Activated T-helper 9 cell treated with anti-CD3 and anti-CD28 coated beads, Interleukin-2, amount 50 U/mL, for 16 hours (primary cell): ENCODE measurements at places on chromosomes 11 and 22.

GRCh38 chr11:48011798-48012391 lies 31.5 kb downstream of the PTPRJ start:
- peak; percentile 46 for DNase-seq

GRCh38 chr22:28013611-28014010 lies 94.6 kb upstream of the PITPNB start:
- DNase-seq, result no peak

DNA sequence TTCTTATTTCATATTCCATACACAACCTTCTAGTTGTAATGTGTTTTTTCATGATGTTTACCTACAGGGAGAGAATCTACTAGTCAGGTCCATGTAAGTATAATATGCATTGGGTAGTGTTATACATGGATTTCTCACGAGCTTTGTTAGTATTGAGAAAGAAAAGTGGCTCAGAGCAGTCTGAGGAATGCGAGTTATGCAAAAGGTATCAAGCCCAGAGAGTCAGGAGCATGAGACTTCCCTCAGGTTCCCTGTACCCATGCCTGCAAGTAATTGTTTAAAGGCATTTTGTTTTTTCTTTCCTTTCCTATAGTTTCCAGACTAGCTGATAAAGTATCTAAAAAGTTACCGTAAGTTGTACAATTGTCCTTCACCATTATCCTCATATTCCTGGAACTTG lies 66.1 kb downstream of the STK33 start:
- no peak for DNase-seq

- DNase-seq, result no peak
These were observed 10.1 kb downstream of the SIGIRR start for GRCh38 chr11:404551-405264.

DNA sequence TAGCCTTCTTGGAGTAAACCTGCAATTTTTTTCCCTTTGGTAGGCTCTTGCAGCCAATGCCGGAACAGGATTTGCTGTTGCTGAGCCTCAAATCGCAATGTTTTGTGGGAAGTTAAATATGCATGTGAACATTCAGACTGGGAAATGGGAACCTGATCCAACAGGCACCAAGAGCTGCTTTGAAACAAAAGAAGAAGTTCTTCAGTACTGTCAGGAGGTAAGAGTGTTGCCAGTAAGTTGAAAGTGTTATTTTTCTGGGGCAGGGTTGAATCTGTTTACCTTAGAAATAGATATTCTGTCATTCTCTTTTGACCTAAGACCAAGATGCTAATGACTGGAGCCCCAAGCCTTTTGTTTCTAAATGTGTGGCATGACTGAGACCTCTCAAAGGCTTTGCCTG lies 39.7 kb downstream of the APLP2 start:
- no peak for DNase-seq

- DNase-seq, result no peak
These were observed 42.0 kb downstream of the ALG9 start for GRCh38 chr11:111829185-111829968.

- no peak for DNase-seq
These were observed 15.6 kb downstream of the MPPED1 start for GRCh38 chr22:43427296-43428004.

DNA sequence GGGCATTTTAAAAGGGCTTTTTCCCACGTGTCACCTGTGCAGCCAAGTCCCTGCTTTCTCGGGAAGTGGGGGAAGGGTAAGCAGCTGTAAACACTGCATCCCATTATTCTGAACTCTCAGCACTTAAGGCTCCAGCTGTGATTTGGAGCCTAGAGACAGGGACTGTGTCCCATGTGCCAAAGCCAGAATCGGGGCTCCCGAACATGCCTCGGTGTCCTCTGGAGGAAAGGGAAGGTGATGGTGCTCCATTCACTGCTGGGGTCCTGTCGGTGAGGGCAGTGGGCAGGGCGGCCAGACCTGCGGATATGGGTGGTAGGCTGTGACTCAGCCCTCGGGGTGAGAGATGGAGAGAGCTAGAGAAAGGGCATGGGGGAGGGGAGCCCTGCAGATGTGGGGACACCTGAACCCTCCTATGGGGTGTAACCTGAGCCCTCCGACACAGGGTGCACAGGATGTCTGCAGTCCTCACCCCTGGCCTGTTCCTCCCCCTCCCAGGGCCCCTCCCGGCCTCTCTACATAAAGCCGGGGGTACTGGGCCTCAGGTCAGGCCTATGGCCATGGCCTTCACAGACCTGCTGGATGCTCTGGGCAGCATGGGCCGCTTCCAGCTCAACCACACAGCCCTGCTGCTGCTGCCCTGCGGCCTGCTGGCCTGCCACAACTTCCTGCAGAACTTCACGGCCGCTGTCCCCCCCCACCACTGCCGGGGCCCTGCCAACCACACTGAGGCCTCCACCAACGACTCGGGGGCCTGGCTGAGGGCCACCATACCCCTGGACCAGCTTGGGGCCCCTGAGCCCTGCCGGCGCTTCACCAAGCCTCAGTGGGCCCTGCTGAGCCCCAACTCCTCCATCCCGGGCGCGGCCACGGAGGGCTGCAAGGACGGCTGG lies 31.8 kb downstream of the CAPN1 start:
- no peak for DNase-seq

DNA sequence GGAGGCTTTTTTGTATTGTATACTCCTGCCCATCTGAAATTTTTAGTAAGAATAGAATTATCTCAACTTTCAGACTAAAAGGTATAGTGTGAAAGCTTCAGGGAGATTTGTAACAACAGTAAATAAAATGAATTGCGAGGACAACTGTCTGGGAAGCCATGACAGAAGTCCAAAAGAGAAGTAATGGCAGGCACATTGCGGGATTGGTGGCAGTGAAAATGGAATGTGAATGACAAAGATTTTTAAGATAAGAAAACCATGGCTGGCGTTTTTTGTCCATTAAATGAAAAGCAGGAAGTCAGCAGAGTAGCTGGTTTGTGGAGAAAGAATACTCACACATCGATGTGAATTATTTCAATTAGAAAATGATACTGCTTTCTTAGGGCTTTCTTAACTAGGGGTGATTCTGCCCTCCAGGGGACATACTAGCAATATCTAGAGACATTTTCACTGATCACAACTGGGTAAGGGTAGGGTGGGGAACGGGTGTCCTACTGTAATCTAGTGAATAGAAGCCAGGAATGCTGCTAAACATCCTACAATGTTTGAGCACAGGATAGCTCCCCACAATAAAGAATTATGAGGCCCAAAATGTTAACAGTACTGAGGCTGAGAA lies 1.6 kb downstream of the NPAT start:
- no peak for DNase-seq

GRCh38 chr11:92222701-92223100 lies 1.9 kb upstream of the FAT3 start:
- no peak for DNase-seq

DNA sequence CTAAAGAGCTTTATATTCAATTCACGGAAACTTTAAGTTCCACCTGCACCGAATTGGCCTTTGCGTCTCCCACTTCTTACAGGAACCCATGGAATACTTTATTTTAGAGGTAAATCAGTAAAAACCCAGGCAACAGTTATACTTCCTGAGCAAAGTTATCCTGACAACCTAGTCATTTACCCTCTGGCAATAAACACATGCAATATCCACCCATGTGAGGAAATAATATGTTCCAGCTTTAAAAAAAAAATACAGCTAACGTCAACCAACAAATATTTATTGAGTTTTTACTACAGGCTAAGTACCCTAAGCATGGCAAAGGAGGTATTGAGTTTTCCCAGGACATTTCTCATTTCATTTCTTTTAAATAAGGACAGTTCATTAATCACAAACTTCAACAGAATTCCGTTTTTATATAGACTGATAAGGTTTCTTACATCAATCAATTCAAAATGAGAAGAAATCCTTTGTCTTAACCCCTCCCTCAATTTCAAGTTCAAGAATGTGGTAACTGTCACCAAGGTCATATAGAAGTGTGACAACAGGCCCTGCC lies 38.3 kb upstream of the CCDC34 start:
- no peak for DNase-seq

DNA sequence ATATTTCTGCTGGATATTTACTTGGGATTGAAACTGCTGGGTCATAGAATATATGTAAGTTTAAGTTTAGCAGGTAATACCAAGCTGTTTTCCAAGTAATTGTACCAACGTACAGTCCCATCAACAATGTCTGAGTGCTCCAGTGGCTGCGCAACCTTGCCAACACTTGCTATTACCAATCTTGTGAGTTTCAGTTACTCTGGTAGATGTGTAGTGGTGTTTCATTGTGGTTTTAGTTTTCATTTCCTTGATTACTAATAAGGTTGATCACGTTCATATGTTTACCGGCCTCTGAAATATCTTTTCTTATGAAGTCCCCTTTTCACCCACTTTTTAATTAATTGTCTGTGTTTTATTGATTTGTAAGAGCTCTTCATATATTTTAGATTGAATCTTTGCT lies 370.6 kb upstream of the CADM1 start:
- no peak for DNase-seq

DNA sequence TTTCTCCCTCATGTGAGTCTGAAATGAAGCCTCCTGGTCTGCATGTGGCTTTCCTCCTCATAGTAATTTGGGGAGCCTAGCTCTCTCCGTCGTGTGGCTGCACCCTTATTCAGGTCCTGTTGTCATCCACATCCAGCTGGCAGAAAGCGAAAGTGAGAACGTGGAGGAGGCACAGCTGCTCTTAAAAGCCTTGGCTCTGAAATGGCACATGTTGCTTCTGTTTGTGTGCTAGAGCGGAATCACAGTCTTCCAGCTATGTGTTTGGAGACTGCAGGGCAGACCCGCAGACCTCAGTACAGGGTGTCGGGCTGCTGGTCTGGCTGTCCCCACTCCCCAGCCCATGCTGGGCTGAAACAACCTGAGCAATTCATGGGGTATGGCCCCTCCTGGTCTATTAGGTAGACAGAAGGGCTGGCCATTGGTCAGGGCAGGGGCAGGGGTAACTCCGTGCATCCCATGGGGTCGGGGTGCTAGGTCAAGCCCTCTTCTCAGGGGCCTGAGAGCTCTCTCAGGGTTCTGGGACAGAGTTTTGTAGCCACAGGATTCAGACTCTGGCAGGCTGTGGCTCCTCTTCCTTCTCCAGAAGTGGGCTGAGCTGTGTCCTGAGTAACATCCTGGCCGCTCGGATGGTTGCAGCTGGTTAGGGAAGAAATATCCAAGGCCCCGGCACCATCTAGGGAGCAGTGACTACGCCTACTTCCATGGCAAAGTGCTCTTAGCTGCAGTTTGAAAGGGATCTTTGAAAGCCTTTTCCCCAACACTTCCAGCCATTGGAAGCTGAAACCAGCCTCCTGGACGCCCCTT lies 50.6 kb downstream of the C11orf96 start:
- DNase-seq, result no peak

DNA sequence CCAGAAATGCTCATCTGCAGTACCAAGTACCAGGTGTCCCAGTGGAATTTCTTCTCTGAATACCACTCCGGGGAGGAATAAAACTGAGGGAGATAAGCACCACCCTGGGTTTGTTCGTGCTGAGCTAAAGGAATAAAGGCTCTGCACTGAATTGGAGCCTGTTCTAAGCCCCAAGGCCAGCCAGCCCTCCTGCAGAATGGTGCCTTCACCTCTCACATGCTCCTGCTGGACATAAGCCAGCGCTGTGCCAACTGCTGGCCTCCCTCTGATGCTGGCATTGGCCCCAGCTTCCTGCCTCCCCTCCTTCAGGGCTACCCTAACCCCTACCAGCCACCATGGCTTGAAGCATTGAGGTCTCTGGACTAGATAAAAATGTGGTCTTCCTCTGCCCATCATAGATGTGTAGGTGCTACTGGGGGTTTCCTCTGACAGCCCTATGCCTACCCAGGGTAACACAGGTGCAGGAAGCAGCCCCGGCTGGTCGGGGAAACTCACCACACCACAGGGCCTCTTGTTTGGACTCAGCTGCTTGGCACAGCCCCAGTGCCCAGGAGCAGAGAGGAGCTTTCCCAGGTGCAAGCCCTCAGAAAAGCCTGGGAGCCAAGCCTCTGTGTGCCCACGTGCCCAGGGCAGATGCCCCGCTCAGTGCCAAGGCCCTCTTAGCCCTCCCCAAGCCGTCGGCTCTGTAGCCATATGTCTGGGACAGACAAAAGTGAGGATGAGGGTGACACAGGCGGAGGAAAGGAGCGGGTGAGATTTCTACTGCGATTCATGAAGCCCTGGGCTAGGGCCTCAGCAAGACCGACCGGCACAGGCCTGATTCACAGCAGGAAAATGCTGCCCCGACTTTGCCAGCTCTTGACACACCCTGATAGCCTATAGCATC lies 34.1 kb upstream of the JAM3 start:
- DNase-seq, result no peak

GRCh38 chr11:126366064-126366822 lies 10.8 kb downstream of the ST3GAL4 start:
- no peak for DNase-seq

DNA sequence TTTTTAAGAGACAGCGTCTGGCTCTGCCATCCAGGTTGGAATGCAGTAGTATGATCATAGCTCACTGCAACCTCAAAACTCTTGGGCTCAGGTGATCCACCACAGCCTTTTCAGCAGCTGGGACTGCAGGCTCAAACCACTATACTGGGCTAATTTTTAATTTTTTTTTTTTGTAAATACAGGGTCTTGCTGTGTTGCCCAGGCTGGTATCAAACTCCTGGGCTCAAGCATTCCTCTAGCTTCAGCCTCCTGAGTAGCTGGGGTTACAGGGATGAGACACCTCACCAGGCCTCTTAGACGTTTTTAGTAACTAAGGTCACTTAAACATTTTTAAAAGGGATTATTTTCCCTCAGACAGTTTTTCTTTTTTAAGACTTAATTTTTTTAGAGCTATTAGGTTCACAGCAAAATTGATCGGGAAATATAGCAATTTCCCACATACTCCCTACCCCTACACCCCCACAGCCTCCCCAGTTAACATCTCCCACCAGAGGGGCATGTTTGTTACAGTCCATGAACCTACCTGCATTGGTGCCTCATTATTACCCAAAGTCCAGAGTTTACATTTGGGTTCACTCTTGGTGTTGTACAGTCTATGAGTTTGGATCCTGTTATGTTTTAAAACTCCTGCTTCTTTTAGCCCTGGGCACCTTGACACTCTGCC lies 3.9 kb downstream of the BCR start:
- DNase-seq, result no peak

DNA sequence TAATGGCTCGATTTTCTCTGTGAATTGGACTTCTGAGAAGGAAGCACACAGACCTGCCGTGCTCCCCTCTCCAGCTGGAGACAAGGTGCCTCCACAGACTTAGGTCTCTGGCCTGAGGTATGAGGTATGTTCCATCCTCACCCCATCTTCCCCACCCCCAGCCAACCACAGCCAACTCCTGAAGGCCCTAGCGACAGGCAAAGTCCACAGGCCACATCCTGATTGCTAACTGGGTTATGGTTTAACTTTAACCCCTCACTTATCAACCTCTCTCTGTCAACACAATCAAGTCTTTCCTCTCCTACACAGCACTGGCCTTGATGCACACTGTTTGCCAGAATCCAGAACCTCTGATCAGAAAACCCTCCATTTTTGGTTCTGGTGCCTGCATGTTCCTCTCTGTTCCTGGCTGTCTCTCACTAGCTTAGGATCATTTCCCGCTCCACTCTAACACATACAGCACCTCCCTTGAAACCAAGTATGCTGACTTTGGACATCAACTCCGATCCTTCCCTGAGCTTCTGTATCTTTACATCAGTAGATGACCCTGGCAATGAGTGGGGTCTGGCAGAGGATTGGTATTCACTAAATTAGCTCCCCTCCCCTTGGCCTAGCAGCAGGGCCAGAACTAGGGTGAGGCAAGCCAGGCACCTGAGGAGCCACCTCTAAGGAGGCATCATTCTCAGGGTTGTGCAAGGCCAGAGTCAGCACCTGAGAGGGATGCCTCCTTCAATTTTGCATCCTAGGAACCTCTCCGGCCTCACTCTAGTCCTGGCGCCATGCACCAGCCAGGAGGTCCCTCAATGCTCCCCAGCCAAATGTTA lies 22.0 kb downstream of the JAML start:
- no peak for DNase-seq
